MG63 (cell line): ENCODE measurements at places on chromosomes 5 and 9. TPM values are rescaled to one million over a fixed set of nuclear protein-coding genes. Genes with fewer than 3 reads are reported as not detected.

- DNase-seq, result peak; percentile 81
These were observed 48.0 kb upstream of the CAST start for GRCh38 chr5:96614110-96614691.

GRCh38 chr9:94210616-94211603 is 48.2 kb upstream of the ZNF169 start:
- DNase-seq, result peak; percentile 13

DNA sequence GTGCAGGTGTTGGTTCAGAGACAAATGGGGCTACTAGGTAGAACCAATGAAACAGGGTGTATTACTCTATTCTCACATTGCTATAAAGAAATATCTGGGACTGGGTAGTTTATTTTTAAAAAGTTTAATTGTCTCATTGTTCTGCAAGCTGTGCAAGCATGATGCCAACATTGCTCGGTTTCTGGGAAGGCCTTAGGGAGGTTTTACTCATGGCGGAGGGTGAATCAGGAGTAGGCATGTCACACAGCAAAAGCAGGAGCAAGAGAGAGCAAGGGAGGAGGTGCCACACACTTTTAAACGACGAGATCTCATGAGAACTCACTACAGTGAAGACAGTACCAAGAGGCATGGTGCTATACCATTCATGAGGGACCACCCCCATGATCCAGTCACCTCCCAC is 134.6 kb downstream of the PIK3R1 start:
- no peak for DNase-seq

DNA sequence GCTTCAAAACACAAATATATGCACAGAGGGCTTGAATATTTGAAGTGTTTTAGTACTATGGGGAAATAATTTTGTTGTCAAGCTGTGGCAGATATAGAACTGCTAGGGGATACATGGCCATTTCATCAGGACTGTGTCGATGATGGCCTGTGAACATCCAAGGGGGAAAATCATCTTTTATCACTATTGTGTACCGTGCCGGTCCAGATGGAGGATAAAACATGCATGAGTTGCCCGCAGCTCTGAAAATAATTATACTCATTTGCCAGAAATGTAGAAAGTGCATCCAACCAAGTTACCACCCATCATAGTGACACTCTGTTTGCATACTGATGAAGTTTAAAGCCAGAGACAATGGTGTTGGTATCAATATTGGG is 405.9 kb downstream of the ZSWIM6 start:
- no peak for DNase-seq

- DNase-seq, result peak; percentile 19
These were observed 111.3 kb upstream of the ADRA1B start for GRCh38 chr5:159805021-159805420.

GRCh38 chr5:36363101-36363500 is 61.4 kb upstream of the RANBP3L start:
- DNase-seq, result peak; percentile 21

GRCh38 chr9:137454145-137454596 is 5.0 kb downstream of the NSMF start:
- DNase-seq, result no peak

GRCh38 chr5:150576449-150576949 is 64.0 kb upstream of the SYNPO start:
- DNase-seq, result no peak

Gene MSX2
- total RNA-seq, result 8.5 and 10.7 TPM in 2 replicates

Gene FIBCD1
- not detected in 2 replicates for total RNA-seq

Gene FGF1
- total RNA-seq, result 0.57 and 1.1 TPM in 2 replicates

Gene GABRG2
- not detected in 2 replicates for total RNA-seq

Gene KIF24
- 1.7 and 1.8 TPM in 2 replicates for total RNA-seq
